NCI-H2081 treated with DMSO at 0.1 percent for 48 hours (cell line): ENCODE measurements at places on chromosomes 1 and 21.

DNA sequence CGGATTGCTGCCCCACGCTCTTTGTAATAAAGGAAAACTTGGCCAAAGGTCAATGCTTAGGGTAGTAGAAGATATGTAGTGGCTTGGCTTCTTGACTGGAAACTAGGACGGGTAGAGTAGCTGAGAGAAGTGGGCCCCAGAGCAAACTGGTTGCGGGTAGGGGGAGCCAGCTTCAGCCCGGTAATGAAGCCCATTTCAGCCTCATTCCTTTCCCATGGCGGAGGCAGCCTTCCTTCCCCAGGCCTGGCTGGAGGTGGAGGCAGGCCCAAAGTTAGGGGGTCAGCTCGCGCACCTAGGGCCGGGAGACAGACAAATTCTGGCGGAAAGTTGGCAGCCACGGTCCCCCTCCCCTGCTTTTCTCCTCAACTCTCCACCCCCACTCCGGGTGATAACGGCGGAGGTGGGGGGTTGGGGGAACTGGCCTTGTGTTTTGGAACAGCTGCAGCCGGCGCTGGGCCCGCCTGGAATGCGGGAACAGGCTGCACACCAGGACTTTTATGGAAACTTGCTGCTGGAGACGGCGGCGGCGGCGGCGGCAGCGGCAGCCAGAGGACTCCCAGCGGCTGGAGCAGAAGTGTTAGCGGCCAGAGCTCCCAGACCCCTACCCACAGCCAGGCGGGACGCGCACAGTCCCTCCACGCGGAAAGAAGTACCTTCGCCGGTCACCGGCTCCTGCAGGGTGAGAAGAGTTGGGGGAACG, at the start of gene NEXN:
Gene NEXN (plus strand): TSS at position 544 of the 700 bp plus-strand sequence. CDS start 27,483 bp downstream, outside the sequence.
- no peak for DNase-seq

DNA sequence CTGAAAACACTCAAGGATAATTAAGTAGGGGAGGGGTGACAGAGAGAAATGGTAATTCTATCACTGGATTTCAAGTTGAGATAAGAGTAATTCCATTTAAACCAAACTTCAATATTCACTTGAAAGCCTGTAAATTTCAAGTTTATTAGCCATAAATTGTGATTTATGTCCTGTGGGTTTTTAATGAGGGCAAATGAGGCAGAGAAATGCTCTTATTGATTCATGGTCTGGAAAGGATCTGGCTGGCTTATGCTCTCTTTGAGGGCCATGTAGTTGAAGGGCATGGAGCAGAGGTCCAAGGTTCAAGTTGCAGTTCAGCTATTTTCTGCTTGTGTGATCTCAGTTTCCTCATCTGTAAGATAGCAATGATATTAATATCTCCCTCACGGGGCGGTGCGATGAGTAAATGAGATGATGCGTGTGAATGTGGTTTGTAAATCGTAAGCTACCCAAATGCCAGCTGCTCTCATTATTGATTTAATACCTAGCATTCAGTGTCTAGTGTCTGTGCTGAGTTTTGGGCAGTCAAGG, 12.3 kb downstream of the OLFML3 start:
- no peak for DNase-seq

DNA sequence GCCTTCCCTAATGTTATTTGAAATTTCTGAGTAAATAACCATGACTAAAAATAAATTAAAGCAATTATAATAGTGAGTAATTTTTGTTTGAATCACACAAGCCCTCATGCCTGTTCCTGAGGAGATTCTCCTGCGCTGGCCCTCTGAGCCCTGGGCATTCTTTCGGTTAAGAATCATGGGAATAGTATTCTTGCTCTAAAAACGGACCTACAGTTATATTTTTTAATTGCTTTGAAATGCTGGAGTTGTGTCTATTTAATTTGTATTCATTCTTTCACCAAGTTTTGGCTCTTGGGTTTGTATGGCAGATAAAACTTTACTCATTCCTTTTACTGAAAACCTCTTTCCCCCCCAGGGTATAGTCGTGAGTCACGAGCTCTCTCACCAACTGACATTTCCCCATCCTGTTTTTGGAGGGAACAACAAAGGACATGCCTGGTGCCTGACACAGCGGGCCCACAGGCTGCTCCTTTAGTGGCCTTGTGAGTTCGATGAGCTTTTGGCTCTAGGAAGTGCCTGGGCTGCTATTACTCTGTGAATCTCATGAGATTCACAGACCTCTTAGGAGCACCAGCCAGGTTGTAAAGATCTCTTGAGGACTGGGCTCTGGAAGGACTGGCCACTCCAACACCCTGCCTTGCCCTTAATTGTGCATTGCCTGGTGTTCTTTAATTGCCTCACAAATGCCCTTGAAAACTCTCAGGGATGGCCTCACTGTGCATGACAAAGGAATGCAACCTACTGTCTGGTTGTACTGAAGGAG, 58.6 kb downstream of the DDR2 start:
- no peak for DNase-seq

- DNase-seq, result no peak
Measured at GRCh38 chr1:8412183-8412831, 94.4 kb downstream of the SLC45A1 start.

- no peak for DNase-seq
Measured at GRCh38 chr21:40733024-40733397, 113.9 kb downstream of the DSCAM start.

GRCh38 chr21:16840538-16840937, 672.3 kb upstream of the CXADR start:
- no peak for DNase-seq

DNA sequence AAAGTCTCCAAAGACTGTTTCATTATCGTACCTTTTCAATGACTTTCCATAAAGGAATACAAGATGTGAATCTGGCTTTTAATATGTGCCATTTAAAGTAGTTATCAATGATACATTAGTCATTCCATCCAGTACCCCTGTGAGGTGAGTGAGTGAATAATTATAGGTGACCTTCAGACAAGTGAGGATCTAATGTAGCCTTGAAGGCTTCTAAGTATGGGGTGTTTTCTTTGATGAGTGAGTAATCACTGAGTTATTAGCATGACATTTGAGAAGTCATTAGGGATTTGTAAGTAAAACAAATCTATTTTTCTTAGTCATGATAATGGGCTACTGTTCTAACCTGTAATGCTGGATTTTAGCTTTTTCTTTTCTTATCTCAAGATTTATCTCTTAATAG, 831.4 kb downstream of the ADGRL2 start:
- DNase-seq, result no peak

DNA sequence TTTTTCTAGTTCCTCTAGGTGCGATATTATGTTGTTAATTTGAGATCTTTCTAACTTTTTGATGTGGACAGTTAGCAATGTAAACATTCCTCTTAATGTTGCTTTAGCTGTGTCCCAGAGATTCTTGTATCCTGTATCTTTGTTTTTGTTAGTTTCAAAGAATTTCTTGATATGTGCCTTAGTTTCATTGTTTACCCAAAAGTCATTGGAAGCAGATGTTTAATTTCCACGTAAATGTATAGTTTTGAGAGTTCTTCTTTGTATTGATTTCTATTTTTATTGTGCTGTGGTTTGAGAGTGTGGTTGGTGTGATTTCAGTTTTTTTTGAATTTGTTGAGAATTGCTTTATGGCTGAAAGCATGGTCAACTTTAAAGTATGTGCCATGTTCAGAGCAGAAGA, 319.4 kb downstream of the PTBP2 start:
- DNase-seq, result no peak

GRCh38 chr1:160164121-160164520, 12.7 kb downstream of the ATP1A4 start:
- DNase-seq, result no peak

DNA sequence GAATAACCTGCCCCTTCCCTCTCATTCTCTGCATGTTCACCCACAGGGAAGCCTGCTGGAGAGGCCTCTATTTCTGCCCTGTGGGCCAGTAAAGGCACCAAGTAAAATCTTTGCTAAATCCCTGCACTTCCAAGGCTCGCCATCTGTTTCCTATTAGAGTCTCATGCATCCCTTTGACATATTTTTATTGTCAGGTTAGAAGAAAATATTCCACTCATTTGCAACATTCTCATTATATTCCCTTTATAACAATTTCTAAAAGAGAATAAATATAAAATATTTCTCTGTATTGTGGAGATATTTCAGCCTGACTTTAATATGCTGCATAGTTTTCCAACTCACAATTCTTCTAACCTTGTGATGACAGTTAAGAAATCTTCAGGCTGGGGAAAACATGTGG, 340.4 kb upstream of the VAMP3 start:
- DNase-seq, result no peak

DNA sequence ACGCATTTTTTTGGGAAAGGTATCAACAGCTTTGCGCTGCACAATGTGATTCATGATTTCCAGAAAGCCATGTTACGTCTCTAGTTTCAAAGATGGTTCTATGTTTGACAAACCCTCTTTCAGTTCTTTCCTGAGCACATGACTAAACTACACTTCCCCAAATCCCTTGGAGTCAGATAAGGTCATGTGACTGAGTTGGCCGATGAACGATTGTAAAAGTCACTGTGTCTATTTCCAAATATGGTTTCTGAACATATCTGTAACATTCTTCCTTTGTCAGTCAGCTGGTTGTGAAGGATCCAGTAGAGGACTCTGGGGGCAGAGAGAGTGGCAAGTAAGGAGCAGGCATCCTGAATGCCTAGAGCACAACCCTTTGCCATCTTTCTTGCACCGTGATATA, 35.4 kb downstream of the TMPRSS15 start:
- DNase-seq, result no peak

GRCh38 chr1:93607814-93608186, 73.8 kb downstream of the BCAR3 start:
- no peak for DNase-seq

DNA sequence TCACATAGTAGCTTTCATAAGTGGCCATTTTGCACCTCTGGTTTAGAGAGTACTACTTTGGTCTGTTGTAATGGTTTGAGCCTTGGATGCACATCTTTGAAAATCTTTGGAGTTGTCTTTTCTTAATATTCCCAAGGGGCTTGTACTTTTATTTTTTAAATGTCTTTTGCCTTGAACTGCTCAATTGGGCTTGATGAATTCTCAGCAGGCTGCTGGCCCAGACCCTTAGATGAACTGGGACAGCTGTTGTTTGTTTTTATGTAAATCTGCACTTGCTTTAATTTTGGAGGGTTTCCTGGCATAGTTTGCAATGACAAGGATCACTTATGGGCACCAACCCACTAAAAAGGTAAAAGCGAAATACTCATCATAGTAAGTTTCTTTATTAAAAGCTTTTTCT, 24.9 kb downstream of the NGF start:
- no peak for DNase-seq

DNA sequence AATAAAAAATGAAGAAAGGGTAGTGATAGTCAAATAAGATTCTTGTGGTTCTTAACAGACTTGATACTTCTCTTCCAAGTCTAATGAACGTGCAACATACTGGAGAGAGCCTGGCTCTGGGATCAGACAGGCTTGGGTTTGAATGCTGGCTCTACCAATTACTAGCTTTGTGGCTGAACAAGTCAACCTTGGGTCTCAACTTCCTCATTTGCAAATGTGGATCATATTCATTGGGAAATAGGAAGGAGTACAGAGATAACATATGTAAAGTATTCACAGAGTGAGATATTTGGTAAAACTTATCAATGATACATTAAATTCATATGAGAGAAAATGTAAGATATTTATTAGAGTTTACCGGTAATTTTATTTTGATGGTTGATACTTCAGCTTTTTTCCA, 2.0 kb downstream of the EDEM3 start:
- DNase-seq, result no peak

DNA sequence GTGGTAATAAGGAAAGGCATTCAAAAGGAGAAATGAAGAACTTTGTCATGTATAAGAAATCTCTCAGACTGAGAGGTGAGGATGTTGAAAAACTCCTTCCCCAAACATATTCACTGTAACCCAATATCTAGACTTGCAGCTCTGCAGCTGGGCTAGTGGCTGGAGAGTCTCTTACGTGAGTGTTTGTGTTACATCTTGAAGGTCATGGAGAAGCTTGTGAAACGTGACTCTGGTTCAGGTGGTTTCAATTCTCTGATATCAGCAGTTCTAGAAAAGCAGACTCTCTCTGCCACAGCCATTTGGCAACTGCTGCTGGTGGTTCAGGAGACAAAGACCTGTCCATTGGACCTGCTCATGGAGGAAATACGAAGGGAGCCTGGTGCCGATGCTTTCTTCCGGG, 55.0 kb upstream of the EPHA8 start:
- DNase-seq, result no peak

GRCh38 chr21:45828580-45829570, 152.7 kb upstream of the COL6A1 start:
- DNase-seq, result no peak

DNA sequence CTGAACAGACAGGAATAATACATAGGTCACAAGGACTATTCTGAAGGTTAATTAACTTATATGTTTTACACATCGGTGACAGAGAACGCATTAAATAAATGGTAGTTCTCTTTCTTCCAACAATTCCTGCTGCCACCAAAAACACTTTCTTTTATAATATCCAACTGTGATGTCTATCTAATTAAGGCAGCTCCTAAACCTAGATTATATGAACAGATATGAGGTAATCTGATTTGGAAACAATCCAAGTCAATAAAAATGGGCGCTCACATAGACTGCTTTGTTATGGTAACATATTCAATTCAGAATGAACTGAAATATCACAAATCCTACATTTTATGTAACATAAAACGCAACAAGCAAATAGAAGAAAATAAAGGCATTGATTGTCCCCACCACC, 16.0 kb downstream of the CYYR1 start:
- peak; percentile 36 for DNase-seq

- DNase-seq, result no peak
Measured at GRCh38 chr1:200866521-200866920, 6.3 kb upstream of the GPR25 start.

- DNase-seq, result no peak
Measured at GRCh38 chr1:31878058-31878457, 60.1 kb downstream of the PTP4A2 start.

GRCh38 chr1:228417061-228417460, 400 bp upstream of the TRIM17 start:
- no peak for DNase-seq

GRCh38 chr1:154716614-154717527, 108.9 kb upstream of the ADAR start:
- no peak for DNase-seq

- DNase-seq, result no peak
Measured at GRCh38 chr1:230541306-230541705, 101.0 kb upstream of the COG2 start.

DNA sequence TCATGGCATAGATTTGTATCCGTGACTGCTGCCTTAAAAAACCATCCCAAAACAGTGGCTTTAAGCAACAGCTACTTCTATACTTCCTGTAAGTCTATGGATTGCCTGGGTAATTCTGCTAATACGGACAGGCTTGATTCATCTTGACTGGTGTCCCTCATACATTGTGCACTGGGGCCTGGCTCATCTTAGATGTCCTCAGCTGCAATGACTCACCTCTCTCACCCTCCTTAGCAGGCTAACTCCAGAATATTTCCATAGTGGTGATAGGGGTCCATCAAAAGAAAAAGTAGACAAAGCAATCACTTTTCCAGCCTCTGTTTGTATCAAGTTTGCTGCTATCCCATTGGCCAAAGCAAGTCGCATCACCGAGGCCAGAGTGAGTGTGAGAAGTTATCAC, 409.1 kb upstream of the KAZN start:
- DNase-seq, result no peak

GRCh38 chr1:116322752-116323405, 50.2 kb upstream of the ATP1A1 start:
- no peak for DNase-seq

- DNase-seq, result no peak
Measured at GRCh38 chr1:90175490-90176167, 180.7 kb downstream of the ZNF326 start.
